ENCODE measurements at places on chromosomes 5 and 9.
A peak's percentile ranks its signal among the peaks of the same experiment; 100 is the strongest.

DNA sequence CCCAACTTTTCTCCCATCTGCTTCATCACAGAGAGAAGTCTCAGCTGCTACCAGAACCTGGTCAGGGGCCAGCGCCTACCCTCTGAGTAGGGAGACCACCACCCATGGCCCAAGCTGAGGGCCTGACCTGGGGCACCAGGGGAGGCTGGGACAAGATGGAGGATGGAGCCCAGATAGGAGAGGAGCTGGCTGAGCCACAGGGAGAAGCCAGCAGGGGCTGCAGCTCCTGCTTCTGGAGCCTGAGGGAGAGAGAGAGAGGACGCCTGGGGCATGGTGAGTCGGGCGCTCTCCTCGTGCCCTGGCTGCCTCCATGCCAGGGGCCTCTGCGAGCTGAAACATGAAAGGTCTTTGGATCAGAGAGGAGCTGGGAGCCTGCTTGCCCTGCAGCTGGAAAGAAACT lies 1.4 kb upstream of the FOXI1 start:
- no peak for DNase-seq

DNA sequence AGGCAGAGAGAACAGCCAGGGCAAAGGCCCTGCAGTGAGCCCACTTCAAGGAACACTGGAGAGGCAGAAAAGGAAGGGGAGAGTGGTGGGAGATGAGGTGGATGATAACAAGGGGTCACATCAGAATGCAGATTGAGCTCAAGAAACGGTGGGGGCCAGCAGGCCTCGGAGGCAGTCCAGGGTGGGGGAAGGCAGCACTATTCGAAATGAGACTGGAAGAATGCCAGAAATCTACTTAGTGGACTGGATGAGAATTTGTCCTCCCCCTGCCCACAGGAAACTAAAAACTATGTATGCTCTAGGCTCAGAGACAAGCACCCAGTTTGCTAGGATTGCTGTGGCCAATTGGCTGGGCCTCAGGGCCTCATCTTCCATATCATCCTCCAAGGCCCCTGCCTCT lies 148.7 kb downstream of the ADAMTS12 start:
- DNase-seq, result no peak

GRCh38 chr9:21160178-21160577 lies 6.3 kb downstream of the IFNA21 start:
- peak; percentile 57 for DNase-seq

- DNase-seq, result no peak
Observed at GRCh38 chr9:114666851-114667250, 9.2 kb upstream of the TEX53 start.

DNA sequence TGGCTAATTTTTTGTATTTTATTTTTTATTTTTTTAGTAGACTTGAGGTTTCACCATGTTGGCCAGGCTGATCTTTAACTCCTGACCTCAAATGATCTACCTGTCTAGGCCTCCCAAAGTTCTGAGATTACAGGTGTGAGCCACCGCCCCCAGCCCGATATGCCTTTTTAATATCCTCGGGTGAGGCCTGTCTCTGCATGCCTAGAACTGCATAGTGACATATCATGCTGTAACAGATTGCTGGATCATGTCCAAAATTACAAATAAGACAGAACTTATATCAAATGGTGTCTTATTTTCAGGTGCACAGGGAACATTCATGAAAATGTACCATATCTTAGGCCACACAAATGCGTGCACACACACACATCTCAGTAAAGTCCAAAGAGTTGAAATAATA lies 39.1 kb upstream of the PJA2 start:
- no peak for DNase-seq

DNA sequence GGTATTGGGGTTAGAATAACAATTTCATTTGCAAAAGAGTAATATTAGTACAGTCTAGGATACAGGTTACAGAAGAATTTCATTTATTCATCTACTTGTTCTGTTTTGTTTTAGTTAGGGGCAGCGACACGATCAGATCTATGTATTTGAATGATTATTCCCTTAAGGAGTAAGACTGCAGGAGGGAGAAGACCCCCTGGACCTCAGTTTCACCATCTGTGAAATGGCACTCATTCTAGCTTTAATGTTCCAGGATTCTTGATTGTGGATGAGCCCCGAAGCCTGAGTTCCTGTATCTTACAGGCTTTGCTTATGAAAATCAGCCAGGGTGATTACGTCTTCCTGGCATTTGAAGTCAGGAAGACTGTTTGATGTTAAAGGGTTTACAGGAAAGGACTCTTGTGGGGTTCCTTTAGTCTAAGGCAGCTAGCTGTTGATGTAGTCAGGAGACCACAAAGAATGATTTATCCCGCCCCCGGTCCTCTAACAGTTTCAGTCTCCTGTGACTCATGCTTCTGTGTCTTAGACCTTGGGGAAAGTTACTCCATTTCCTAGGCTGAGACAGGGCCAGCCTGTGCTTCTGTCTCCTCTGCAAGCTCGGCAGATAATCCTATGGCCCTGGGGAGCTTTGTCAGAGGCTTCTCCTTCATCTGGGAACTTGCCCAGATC lies 11.5 kb downstream of the SMIM3 start:
- peak; percentile 69 for DNase-seq

GRCh38 chr5:133697536-133698258 lies 85.4 kb upstream of the FSTL4 start:
- DNase-seq, result no peak

- DNase-seq, result no peak
Observed at GRCh38 chr9:121197132-121197531, 4.5 kb downstream of the RAB14 start.

- no peak for DNase-seq
Observed at GRCh38 chr5:54754878-54755277, 230.5 kb downstream of the ESM1 start.

DNA sequence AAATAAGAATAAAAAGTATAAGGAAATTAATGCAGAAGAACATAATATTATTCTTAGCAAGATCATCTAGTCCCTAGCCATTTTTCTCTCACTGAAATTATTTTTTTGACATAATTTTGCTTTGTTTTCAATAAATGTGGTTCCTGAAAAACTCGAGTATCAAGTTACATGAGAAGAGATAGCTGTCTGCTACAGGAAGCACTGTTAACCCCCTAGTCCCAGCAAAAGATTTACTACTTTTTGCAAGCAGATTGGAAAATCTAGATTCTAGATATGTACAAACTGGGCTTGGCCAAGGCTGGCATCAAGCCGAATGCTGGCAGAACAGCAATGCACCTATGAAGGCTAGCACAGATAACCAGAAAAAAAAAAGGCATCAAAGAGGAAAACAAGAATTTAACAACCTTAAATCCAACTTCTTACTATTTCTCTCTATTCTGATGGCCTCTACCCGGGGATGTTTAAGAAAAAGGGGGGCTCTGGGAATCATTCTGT lies 21.9 kb upstream of the ISCA1 start:
- DNase-seq, result no peak

- DNase-seq, result no peak
Observed at GRCh38 chr9:137069508-137070091, 757 bp downstream of the SAPCD2 start.

GRCh38 chr5:78108564-78108963 lies 185.9 kb downstream of the AP3B1 start:
- DNase-seq, result no peak

GRCh38 chr9:109969011-109969410 lies 189.0 kb downstream of the PALM2AKAP2 start:
- DNase-seq, result no peak

- no peak for DNase-seq
Observed at GRCh38 chr9:6928863-6929262, 171.1 kb downstream of the KDM4C start.

GRCh38 chr5:74094096-74094781 lies 468.2 kb downstream of the ARHGEF28 start:
- no peak for DNase-seq

DNA sequence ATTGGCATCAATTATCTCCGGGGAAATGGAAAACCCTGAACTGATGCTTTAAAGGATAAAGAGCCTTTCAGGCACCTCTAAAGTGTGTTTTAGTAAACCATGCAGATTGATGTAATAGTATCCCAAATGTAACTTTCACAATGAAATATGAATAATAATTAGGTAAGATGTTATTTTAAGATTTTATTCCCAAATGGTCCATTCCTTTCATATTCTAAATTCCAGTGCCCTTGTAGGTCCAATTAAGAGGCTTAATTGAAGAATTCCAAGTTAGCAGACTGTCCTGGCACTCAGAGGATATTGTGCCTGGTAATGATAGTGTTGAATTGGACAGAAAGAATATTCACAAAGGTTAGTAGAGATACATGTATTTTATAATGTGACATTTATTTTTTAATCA lies 352.5 kb upstream of the NUDT12 start:
- DNase-seq, result no peak

DNA sequence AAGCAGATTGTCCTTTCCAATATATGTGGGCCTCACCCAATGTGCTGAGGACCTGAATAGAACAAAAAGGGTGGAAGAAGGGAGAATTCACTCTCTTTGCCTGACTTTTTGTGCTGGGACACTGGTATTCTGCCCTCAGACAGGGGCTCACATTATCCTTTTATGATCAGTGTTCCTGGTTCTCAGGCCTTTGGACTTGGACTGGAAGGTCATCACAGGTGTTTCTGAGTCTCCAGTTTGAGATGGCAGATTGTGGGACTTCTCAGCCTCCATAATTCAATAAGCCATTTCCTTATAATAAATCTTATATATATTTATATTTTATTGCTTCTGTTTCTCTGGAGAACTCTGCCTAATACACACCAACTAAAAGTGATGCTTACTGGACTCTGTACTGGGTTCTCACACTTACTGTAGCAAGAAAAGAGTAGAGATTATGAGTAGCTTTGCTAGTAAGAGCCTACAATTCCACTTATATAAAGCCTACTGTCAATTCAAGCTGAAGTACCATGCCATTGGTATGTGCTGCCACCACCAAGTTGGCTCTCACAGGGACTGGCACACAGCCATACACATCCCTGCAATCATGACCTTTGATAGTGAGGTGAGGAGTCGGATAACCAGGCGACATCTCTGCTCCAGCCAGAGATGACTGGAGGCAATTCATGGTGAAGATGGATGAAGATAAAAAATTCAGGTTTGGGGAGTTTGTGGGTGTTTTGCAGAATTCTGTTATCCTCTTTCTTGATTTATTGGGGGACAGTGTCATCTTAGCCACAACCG lies 130.7 kb upstream of the NR3C1 start:
- no peak for DNase-seq

GRCh38 chr9:79526149-79526672 lies 45.6 kb upstream of the TLE4 start:
- no peak for DNase-seq

DNA sequence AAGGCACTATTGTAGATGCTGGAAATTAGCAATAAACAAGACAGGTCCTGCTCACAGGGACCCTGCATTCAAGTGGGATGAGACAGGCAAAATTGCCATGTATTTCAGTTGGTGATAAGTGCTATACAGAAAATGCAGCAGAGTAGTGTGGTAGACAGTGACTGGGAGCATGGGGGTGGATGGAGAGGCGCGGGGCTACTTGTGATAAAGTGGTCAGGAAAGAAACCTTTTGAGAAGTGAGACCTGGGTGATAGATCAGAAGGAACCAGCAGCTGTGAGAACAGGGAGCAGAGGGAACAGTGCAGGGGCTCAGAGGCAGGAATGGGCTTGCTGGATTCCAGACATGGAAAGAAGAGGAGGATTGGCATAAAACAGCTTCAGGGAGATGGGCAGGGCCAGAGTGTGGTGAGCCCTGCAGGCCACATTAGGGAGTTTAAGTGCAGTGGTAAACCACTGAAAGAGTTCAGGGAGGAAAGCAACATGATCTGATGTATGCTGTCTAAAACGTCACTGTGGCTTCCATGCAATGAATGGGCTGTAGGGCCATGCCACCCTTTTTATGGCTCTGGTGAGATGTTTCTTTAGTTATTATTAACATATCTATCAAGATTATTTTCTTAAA lies 7.3 kb downstream of the CRHBP start:
- no peak for DNase-seq

GRCh38 chr5:60287174-60287771 lies 393.7 kb upstream of the PDE4D start:
- DNase-seq, result no peak

GRCh38 chr9:73577848-73578247 lies 426.2 kb downstream of the ANXA1 start:
- no peak for DNase-seq

- DNase-seq, result no peak
Observed at GRCh38 chr9:129486756-129487657, 133.9 kb downstream of the C9orf50 start.

GRCh38 chr5:105640328-105640727 lies 2030.4 kb downstream of the EFNA5 start:
- no peak for DNase-seq

DNA sequence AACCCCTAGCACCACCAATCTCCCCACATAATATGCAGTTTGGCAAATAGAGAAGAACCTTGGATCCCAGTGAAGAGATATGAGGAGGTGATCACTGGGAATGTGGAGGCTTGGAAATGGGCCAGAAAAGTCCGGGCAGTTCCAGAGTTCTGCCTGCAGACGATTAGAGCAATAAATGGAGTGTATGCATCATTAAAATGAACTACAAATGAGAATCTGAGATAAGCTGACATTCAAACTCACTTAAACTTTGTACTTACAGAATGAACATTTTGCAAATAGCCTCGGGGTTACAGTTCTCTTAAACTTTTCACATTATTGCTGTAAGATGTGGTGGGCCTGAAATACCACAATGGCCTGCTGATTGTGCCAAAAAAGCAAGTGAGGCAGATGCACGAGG lies 23.0 kb upstream of the LHFPL2 start:
- DNase-seq, result no peak

DNA sequence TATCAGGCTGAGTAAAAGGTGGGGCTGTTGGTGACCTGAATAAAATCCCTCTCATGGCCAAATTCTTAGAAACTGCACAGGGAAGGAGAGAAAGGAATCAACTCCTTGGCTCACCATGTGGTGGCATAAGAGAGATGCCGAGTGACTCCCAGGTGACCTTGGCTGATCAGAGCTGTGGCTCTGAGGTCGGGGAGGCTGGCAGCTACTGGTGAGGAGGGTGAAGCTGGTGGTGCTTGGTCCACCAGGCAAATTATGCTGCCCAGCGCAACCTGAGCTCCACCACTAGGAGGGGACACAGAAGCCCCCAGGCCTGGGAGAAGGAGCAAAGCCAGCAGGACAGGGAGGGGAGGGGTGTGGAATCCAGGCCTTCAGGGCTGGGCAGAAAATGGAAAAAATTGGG lies 111.2 kb upstream of the IL12B start:
- no peak for DNase-seq

DNA sequence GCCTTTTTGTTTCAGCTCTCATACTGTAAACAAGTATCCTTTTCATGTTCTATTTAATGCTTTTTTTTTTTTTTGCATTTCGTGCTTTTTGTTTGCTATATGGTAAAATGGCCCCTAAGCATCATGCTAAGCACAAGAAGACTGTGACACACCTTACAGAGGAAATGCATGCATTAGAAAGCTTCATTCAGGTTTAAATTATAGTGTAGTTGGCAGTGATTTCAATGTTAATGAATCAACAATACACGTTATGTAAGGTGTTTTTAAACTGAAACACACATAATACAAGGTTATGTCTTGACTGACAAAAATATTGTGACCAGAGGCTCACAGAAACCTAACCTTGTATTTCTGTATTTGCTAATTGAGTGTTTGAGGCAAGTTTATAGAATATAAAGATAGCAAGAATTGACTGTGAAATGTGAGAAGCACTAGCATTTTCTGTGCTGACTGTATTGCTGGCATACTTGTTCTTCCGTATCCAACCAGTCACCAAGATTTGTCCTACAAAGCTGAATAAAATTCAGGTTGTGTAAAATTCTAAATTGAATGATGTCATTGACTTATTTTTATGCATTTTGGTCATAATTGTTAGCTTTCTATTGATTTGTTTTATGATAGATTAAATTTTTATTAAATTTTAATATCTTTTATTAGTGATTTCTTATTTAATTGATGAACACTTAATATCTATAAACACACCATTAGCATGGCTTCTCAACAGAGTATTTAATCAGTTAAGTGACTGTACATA lies 4.1 kb downstream of the CFAP95 start:
- DNase-seq, result no peak

Measured in CD4-positive, alpha-beta T cell treated with Interferon alpha-2 for 1 hour (primary cell).